ENCODE measurements at places on chromosomes 6 and 20.

DNA sequence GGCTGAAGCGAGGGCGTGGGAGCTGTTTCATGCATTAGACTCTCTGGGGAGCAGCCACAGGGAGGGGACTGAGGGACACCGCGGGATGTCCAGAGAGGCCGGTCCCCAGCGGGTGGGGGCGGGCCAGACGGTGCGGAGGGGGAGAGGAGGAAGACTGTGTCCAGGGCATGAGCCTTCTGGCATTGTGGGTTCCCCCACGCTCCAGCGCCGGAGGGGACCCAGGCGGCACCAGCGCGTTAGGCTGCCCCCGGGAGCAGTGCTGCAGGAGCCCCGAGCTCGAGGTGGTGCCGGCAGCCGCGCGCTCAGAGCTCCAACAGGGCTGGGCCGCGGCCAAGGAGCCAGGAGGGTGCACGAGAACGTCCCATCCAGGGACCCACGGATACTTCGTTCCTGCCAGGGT is 14.4 kb downstream of the SLC22A3 start:
- H3K27ac ChIP-seq, result no peak overlapping the region
- H3K4me1 ChIP-seq, result no peaks in the 10 kb centered on the region
- H3K4me3 ChIP-seq, result no peak overlapping the region
- DNase-seq, result no peak

GRCh38 chr20:13348311-13349234 is 127.5 kb downstream of the ISM1 start:
- DNase-seq, result no peak
- no peak overlapping the region for H3K4me3 ChIP-seq
- H3K36me3 ChIP-seq, result peaks cover 3% of the 10 kb centered on the region
- H3K27me3 ChIP-seq, result peaks cover 3% of the 10 kb centered on the region
- H3K4me1 ChIP-seq, result no peaks in the 10 kb centered on the region

- H3K4me1 ChIP-seq, result peaks cover 3% of the 10 kb centered on the region
- no peak for DNase-seq
- H3K4me3 ChIP-seq, result no peak overlapping the region
- peaks cover 3% of the 10 kb centered on the region for H3K36me3 ChIP-seq
- H3K27me3 ChIP-seq, result no peaks in the 10 kb centered on the region
- no peak overlapping the region for H3K27ac ChIP-seq
Observed at GRCh38 chr20:13297147-13297899, 76.2 kb downstream of the ISM1 start.

- no peaks in the 10 kb centered on the region for H3K36me3 ChIP-seq
- peak overlapping the region; percentile 52 for H3K27ac ChIP-seq
- DNase-seq, result no peak
- peak overlapping the region; percentile 52 for H3K4me3 ChIP-seq
- peaks cover 3% of the 10 kb centered on the region for H3K27me3 ChIP-seq
Observed at GRCh38 chr6:35148167-35148741, 7.1 kb upstream of the TCP11 start.

DNA sequence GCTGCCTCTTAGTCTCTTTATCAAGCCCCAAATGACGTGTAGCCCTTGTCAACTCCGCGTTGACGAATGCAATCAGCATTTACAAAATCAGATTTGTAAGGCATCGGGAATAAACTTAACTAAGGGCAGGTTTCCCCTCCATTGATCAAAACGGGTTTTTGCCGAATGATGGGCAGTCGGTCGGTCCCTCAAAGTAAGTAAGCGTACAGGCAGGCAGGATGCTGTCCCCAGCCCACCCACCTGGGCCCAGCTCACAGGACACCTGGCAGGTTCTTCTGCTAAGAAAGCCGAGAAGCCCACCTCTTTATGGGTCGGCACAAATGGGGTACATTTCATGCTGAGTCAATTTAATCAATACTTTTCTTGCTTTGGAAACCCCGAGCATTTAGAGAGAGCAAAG is 22.0 kb upstream of the MAFB start:
- peaks cover 12% of the 10 kb centered on the region for H3K4me1 ChIP-seq
- H3K27ac ChIP-seq, result no peak overlapping the region
- H3K27me3 ChIP-seq, result peaks cover 56% of the 10 kb centered on the region
- no peak for DNase-seq
- no peak overlapping the region for H3K4me3 ChIP-seq
- H3K36me3 ChIP-seq, result no peaks in the 10 kb centered on the region

DNA sequence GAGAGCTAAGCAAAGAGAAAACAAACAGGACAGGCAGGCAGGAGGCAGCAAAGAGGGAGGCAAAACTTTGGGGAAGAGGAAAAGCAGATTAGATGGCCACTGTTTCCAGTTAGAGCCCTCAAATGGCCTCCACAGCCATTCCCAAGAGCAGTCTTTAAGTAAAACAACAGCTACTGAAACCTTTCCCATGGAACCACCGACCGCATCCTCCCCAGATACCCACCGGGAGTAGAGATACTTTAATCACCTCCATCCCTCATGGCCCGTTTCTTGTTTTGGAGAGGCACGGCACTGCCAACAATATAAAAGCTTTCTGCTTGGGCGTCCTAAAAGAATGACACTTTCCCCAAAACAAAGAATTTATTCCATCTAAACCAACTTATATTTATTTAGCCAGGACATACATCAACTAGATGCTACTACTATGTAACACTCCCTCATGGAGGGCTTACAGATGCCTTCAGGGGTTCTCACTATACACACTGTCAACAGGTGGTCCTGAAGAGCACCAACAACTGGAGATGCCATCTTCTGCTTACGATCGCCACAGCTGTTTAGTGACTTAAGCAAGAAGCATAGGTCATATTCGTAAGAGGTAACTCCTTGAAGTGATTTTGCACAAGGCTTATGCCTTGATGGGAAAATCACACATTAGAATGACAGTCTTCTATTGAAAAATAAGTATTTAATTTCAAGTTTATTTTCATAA is 43.4 kb downstream of the CNKSR3 start:
- no peaks in the 10 kb centered on the region for H3K27me3 ChIP-seq
- H3K36me3 ChIP-seq, result peaks cover 29% of the 10 kb centered on the region
- no peak for DNase-seq
- no peak overlapping the region for H3K27ac ChIP-seq
- peaks cover 42% of the 10 kb centered on the region for H3K4me1 ChIP-seq

DNA sequence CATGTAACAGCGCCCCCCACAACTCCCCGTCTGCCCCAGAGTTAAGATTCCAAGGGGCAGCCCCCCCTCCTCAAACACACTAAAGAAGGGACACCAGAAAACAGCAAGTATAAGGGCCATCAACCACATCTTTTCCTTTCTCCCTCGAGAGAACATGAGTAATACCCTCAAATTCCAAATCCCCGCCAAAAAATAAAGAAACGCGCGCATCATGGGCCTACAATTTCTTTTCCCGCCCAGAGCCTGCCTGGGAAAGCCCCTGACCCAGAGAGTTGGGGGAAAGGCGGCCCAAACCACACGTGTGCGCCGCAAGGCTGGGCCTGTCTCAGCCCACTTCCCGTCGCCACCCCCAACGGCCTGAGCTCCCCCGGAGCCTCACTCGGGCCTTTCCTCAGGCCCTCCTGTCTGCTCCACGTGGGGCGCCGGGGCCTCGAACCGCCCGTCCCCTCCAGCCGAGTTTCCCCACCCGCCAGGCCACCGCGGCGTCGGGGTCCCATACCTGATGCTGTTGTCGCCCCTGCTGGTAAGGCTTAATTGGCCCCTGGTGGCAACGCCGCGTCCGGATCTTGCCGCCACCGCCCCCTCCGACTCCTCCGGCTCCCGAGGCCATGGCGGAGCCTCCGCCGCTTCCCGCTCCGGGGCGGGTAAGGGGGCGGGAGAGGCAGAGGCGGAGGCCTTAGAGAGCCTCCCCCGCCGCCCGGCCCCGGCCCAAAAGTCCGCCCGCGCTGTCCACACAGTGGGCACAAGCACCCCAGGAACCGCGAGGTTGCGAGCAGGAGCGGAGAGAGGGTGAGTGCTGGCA is 746 bp downstream of the NUP153 start:
- DNase-seq, result peak; percentile 73
- no peaks in the 10 kb centered on the region for H3K27me3 ChIP-seq
- H3K4me3 ChIP-seq, result peak overlapping the region; percentile 94
- H3K4me1 ChIP-seq, result peaks cover 10% of the 10 kb centered on the region
- H3K27ac ChIP-seq, result peak overlapping the region; percentile 97
- no peaks in the 10 kb centered on the region for H3K36me3 ChIP-seq

GRCh38 chr20:51386586-51386985 is 155.9 kb downstream of the NFATC2 start:
- peaks cover 11% of the 10 kb centered on the region for H3K4me1 ChIP-seq
- H3K27me3 ChIP-seq, result no peaks in the 10 kb centered on the region
- no peak for DNase-seq
- no peak overlapping the region for H3K27ac ChIP-seq

DNA sequence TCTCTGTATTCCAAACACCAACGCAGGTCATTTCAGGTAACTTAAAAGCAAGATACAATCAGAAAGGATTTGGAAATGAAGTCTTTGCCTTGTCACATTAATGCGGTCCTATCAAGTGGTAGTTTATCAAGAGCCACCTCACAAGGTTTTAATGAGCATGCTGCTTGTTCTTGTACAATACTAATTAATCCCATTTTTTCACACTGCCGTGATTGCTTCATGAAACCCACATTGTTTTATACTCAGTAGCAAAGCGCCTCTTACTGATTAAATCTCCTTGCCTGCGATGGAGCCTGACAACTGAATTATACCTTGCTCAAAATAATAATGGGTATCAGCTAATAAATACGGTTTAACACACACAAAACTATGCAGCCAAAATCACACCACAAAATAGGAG is 234.1 kb upstream of the TSHZ2 start:
- H3K4me1 ChIP-seq, result no peaks in the 10 kb centered on the region
- no peak overlapping the region for H3K27ac ChIP-seq
- DNase-seq, result no peak
- H3K27me3 ChIP-seq, result no peaks in the 10 kb centered on the region
- no peak overlapping the region for H3K4me3 ChIP-seq
- no peaks in the 10 kb centered on the region for H3K36me3 ChIP-seq

DNA sequence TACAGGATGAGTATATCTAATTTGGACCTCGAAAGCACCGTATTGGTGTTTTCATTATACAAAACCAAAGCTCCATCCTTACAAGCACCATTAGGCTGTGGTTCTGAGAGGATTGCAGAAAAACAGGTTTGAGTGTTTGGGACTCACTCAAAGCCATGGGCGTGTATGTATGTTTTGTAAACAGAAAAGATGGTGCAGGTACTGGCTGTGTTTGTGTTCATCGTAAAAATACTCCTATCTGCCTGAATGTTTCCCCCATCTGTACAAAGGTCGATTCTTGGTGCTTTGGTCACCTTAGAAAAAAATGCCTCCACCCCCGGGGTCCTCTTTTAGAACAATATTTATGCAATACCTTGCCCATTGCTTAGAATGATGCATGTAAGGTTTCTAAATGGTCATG is 286.6 kb downstream of the TSHZ2 start:
- DNase-seq, result no peak
- H3K27me3 ChIP-seq, result peaks cover 4% of the 10 kb centered on the region
- peak overlapping the region; percentile 18 for H3K27ac ChIP-seq
- H3K36me3 ChIP-seq, result peaks cover 26% of the 10 kb centered on the region
- H3K4me1 ChIP-seq, result peaks cover 18% of the 10 kb centered on the region

DNA sequence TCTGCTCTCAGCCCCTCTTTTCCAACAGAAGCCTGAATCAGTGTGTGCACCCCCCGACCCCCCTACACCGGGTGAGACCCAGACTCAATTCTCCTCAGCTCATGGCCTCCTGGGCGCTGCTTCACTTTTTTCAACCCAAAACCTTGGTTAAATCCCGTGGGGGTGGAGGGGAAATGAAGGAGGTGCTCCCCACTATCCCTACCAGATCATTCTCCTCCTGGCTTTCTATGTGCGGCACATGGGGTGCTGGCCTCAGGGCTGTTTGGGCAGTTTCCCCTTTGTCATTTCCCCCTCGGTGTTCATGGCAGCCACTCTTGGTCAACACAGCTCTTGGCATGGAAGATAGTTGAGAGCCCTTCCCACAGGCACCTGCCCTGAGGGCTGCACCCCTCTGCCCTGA is 4.6 kb downstream of the CST4 start:
- no peaks in the 10 kb centered on the region for H3K36me3 ChIP-seq
- no peaks in the 10 kb centered on the region for H3K4me1 ChIP-seq
- no peak overlapping the region for H3K27ac ChIP-seq
- no peak for DNase-seq

GRCh38 chr20:59747671-59748515 is 143.6 kb downstream of the PHACTR3 start:
- H3K4me3 ChIP-seq, result no peak overlapping the region
- no peak for DNase-seq
- H3K27ac ChIP-seq, result no peak overlapping the region
- H3K4me1 ChIP-seq, result no peaks in the 10 kb centered on the region
- no peaks in the 10 kb centered on the region for H3K36me3 ChIP-seq

- no peaks in the 10 kb centered on the region for H3K36me3 ChIP-seq
- H3K4me1 ChIP-seq, result no peaks in the 10 kb centered on the region
- H3K27ac ChIP-seq, result no peak overlapping the region
- H3K4me3 ChIP-seq, result no peak overlapping the region
- H3K27me3 ChIP-seq, result peaks cover 13% of the 10 kb centered on the region
Observed at GRCh38 chr20:22207280-22207679, 377.1 kb downstream of the FOXA2 start.

GRCh38 chr6:157991067-157991432 is 9.4 kb downstream of the SYNJ2 start:
- no peak overlapping the region for H3K27ac ChIP-seq
- H3K4me1 ChIP-seq, result peaks cover 35% of the 10 kb centered on the region
- no peak overlapping the region for H3K4me3 ChIP-seq
- peaks cover 9% of the 10 kb centered on the region for H3K36me3 ChIP-seq

DNA sequence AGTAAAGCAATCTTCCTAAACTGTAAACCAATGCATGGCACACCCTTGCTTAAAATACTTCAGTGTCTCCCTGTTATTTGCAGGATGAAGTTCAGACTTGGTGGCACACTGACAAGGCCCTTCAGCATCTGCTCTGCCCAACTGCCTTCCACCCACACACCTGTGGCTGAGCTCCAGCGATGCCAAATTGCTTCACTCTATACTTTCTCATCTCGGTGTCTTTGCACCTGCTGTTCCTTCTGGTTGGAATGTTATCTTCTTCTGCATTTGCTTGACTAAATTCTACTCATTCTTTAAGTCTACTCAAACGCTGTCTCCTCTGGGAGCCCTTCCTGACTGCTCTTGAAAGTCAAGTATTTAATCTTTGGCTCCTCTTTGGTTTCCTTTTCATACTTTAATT is 100.1 kb upstream of the SUPT3H start:
- H3K4me3 ChIP-seq, result no peak overlapping the region
- no peaks in the 10 kb centered on the region for H3K36me3 ChIP-seq
- no peaks in the 10 kb centered on the region for H3K27me3 ChIP-seq
- H3K27ac ChIP-seq, result no peak overlapping the region
- peaks cover 39% of the 10 kb centered on the region for H3K4me1 ChIP-seq

DNA sequence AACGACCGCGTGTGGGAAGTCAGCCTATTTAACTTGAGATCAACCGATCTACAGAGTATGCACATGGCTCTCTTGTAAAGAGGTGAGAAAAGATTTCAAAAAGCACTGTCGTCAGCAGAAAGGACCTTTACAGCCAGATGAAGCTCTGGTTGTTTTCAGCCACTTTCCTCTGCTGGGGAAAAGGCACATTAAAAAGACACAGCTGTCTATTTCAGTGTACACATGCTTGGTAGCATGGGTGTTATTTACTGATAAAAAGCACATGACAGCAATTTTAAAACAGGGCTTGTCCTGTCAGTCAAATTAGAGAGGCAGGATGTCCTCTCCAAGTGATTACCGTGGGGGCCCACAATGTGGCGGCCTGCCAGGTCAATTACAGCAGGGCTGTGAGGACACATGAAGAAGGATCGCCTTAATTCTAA is 188.9 kb downstream of the PRKN start:
- no peak overlapping the region for H3K4me3 ChIP-seq
- H3K27me3 ChIP-seq, result no peaks in the 10 kb centered on the region
- no peak for DNase-seq
- H3K4me1 ChIP-seq, result peaks cover 15% of the 10 kb centered on the region
